ENCODE measurements at places on chromosomes 16 and 17. TPM values are rescaled to one million over a fixed set of nuclear protein-coding genes. Genes with fewer than 3 reads are reported as not detected.

EPN3 gene
- not detected for total RNA-seq

TNFRSF13B gene
- total RNA-seq, result not detected

FOXC2 gene
- 5.0 TPM for total RNA-seq

HSF4 gene
- 23.0 TPM for total RNA-seq

PERCC1 gene
- not detected for total RNA-seq

NME2 gene
- total RNA-seq, result 473 TPM

KLHL10 gene
- 0.20 TPM for total RNA-seq

MARVELD3 gene
- total RNA-seq, result not detected

NPIPB9 gene
- total RNA-seq, result 0.72 TPM

Data from smooth muscle cell of the pulmonary artery (primary cell).